ENCODE measurements at places on chromosomes 2 and 18.

DNA sequence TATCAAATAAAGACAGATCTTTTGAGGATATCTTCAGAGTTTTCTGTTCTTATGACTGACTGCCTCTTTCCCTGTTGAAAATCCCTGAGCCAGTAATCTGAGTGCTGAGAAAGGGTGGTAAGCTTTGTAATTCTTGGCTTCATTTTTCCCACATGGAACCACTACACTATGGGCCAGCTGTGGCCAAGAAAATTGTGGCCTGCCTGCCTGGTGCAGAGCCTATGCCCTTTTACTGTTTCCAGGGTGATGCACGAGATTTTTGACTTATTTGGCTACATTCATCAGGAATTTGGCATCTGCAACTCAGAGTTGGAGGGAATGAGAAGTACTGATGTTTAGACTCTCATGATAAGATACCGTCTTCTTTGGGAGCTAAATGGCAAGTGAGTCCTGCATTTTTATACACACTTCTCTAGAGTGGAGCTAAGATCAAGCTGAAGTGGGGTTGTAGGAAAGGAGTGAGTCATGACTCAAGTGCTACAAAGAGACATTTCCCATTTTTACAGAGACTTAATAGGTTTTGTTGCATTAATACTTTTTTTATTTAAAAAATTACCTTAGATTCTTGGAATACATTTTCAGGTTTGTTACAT, 328.2 kb upstream of the CDH7 start:
- H3K27me3 ChIP-seq, result no peaks in the 10 kb centered on the region
- no peak for DNase-seq
- no peaks in the 10 kb centered on the region for H3K36me3 ChIP-seq

DNA sequence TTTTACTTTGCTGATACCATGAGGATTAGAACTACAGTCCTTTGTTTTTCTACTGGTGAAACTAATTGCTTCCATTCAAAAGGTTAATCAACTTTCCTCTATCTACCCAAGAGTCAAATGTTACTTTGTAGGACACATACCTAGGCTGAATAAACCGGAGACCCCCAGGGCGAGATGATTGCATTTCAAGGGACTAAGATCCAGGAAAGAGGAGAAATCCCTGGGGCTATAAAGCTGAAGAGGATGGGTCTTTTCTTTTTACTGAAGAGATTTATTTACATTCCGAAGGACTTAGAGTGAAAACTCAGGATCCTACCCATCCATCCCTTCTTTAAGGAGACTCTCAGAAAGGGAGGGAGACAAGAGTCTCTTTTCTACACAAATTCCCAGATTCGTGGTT, 331.9 kb downstream of the CDH19 start:
- H3K4me1 ChIP-seq, result no peaks in the 10 kb centered on the region
- no peaks in the 10 kb centered on the region for H3K27me3 ChIP-seq
- no peak for DNase-seq
- H3K27ac ChIP-seq, result no peak overlapping the region

DNA sequence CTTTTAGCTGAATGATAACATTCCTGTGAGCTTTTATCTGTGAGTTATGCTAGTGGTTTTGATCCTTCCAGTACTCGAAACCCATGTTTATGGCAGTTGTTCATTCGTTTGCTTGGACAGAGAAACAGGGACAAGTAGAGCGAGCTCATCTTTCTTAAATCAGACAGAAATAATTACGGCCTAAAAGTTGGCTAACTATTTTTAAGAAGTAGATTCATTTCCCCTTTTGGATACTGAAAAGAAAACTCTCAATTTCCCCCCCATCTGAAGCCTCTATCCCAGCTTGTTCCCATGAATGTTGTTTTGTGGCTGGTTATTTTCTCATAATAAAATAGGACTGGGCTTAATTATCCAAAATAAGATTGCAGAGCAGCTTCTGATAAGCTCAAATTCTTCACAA, 67.1 kb downstream of the ANTXR1 start:
- no peaks in the 10 kb centered on the region for H3K27me3 ChIP-seq
- H3K4me3 ChIP-seq, result no peak overlapping the region
- DNase-seq, result no peak
- no peaks in the 10 kb centered on the region for H3K4me1 ChIP-seq

DNA sequence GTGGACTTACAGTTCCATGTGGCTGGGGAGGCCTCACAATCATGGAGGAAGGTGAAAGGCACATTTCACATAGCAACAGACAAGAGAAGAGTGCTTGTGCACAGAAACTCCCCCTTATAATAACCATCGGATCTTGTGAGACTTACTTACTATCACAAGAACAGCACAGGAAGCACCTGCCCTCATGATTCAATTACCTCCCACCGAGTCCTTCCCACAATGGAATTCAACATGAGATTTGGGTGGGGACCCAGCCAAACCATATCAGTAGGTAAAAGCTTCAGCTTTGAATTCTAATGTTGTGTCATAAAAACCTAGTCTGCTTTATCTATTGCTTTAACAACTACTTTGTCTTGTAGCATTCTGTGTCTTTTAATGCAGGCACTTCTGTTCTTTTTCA, 140.4 kb upstream of the PIK3C3 start:
- no peaks in the 10 kb centered on the region for H3K4me1 ChIP-seq
- no peak for DNase-seq
- no peaks in the 10 kb centered on the region for H3K27me3 ChIP-seq
- H3K27ac ChIP-seq, result no peak overlapping the region
- H3K4me3 ChIP-seq, result no peak overlapping the region

DNA sequence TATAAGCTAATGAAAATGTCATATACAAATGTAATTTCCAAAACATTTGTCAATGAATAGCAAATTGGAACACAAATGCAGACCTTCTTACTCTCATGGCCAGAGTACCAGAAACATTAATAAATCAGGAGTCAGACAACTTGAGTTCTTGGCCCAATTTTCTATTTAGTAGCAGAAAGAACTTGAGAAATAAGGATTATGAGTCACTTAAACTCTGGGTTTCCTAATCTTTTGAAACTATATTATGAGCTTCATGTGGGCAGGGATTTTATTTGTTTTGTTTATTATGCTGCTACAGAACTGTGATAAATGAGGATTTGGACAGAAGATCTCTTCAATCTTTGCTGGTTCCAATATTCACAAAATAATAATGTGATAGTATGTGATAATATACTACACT, 686.7 kb downstream of the NR4A2 start:
- H3K4me1 ChIP-seq, result no peaks in the 10 kb centered on the region
- no peaks in the 10 kb centered on the region for H3K27me3 ChIP-seq
- no peaks in the 10 kb centered on the region for H3K36me3 ChIP-seq

DNA sequence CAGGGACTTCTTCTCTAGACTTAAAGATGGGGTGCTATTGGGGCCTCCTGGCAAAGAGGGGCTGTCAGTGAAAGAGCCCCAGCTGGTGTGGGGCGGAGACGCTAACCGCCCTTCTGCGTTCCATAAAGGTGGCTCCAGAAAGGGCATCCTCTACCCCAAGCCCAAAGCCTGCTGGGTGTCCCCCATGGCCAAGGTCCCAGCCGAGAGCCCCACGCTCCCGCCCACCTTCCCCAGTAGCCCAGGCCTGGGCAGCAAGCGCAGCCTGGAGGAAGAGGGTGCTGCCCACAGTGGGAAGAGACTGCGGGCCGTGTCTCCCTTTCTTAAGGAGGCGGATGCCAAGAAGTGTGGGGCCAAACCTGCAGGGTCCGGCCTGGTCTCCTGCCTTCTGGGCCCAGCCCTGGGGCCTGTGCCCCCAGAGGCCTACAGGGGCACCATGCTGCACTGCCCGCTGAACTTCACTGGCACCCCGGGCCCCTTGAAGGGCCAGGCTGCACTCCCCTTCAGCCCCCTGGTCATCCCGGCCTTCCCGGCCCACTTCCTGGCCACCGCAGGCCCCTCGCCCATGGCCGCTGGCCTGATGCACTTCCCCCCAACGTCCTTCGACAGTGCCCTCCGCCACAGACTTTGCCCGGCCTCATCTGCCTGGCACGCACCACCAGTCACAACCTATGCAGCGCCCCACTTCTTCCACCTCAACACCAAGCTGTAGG, 15.2 kb downstream of the ARID5A start:
- no peak overlapping the region for H3K27ac ChIP-seq
- no peaks in the 10 kb centered on the region for H3K36me3 ChIP-seq
- no peak for DNase-seq
- no peaks in the 10 kb centered on the region for H3K4me1 ChIP-seq
- no peak overlapping the region for H3K4me3 ChIP-seq
- H3K27me3 ChIP-seq, result no peaks in the 10 kb centered on the region

- no peak overlapping the region for H3K27ac ChIP-seq
- no peaks in the 10 kb centered on the region for H3K36me3 ChIP-seq
- H3K27me3 ChIP-seq, result no peaks in the 10 kb centered on the region
- H3K4me3 ChIP-seq, result no peak overlapping the region
- DNase-seq, result no peak
- no peaks in the 10 kb centered on the region for H3K4me1 ChIP-seq
These were observed 47.0 kb downstream of the ACKR3 start for GRCh38 chr2:236616624-236617023.

DNA sequence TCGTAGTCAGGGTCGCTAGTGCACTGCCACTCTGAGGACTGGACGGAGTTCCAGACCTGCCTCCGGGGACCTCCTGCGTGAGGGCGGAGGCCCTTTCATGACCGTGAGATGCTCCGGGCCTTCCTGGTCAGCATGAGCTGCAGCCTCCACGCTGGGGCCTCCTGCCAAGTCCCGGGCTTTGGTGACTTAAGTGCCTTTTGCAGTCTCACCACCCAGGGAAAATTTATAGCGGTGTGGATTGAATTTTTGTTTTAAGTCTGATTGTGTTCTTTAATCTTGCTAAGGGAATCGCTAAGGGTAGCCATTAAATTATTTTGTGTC, 33.6 kb downstream of the CHRNA1 start:
- H3K4me3 ChIP-seq, result no peak overlapping the region
- no peaks in the 10 kb centered on the region for H3K36me3 ChIP-seq
- no peak for DNase-seq
- no peaks in the 10 kb centered on the region for H3K4me1 ChIP-seq

DNA sequence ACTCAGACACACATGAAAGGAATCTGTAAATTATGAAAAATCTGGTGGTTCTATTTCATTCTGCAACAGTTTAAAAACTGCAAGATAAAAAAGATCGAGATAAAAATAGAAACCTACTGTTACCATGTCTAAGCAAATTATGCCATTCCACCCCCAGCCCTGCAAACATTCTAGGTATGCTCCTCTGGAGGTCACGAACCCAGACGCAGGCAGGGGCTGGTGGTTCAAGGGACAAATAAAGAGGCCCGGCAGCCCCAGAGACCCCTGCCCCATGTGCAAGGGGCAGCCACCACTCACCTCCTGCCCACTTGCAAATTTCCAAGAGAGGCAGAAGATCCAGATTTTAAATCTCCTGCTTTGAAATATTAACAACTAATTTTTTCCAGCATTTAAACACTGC, 210.5 kb downstream of the ANAPC1 start:
- H3K27me3 ChIP-seq, result no peaks in the 10 kb centered on the region
- no peak overlapping the region for H3K27ac ChIP-seq
- DNase-seq, result no peak
- H3K4me1 ChIP-seq, result no peaks in the 10 kb centered on the region
- H3K36me3 ChIP-seq, result no peaks in the 10 kb centered on the region

DNA sequence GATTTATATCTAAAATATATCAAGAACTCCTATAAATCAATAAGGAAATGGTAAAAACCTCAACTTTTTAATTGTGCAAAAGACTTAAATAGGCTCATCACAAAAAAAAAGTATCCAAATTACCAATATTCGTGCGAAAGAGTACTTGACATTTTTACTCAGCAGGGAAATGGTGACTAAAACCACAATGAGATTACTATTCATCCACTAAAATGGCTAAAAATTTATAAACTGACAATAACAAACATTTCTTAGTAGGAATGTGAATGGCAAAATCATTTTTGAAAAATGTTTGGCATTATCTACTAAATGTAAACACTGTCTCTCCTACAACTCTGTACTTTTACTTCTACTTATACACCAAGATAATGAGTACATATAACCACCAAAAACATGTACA, 184.8 kb upstream of the RND3 start:
- no peaks in the 10 kb centered on the region for H3K36me3 ChIP-seq
- no peaks in the 10 kb centered on the region for H3K4me1 ChIP-seq
- DNase-seq, result no peak
- no peaks in the 10 kb centered on the region for H3K27me3 ChIP-seq

DNA sequence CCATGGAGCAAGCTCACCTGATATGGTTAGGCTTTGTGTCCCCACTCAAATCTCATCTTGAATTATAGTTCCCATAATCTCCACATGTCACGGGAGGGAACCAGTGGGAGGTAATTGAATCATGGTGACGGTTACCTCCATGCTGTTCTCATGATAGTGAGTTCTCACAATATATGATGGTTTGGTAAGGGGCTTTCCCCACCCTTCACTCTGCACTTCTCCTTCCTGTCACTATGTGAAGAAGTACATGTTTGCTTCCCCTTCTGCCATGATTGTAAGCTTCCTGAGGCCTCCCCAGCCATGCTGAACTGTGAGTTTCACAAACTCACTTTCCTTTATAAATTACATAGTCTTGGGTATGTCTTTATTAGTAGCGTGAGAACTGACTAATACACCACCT, 435.7 kb upstream of the ID2 start:
- H3K4me1 ChIP-seq, result no peaks in the 10 kb centered on the region
- DNase-seq, result no peak
- no peaks in the 10 kb centered on the region for H3K36me3 ChIP-seq
- H3K4me3 ChIP-seq, result no peak overlapping the region
